ENCODE measurements at places on chromosomes 1 and 21.

DNA sequence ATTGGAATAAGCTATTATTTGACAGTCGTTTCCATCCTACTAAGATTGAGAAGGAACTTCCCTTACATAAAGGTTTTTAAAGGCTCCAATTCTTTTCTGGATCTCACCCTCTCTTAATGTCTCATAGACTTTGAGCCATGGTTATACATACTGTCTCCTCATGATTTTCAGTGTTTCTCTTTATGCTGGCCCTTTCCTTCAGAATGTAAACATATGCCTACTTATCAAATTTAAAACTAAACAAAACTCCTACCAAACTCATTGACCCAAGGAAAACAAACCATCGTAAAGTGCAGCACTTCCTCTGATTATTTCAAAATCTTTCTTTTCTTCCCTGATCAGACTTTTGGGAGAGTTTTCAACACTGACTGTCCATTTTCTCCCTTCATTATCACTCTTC lies 163.4 kb upstream of the DPYD start:
- DNase-seq, result no peak
- H3K4me3 ChIP-seq, result no peak overlapping the region
- H3K4me1 ChIP-seq, result no peaks in the 10 kb centered on the region
- no peak overlapping the region for H3K27ac ChIP-seq

GRCh38 chr1:167819849-167820683 lies 93.9 kb downstream of the ADCY10 start:
- peak overlapping the region; percentile 44 for H3K27ac ChIP-seq
- no peaks in the 10 kb centered on the region for H3K27me3 ChIP-seq
- H3K36me3 ChIP-seq, result peaks cover 3% of the 10 kb centered on the region
- peak overlapping the region; percentile 76 for H3K4me3 ChIP-seq
- no peak for DNase-seq

GRCh38 chr1:240018617-240019016 lies 73.1 kb upstream of the FMN2 start:
- H3K27me3 ChIP-seq, result peaks cover 6% of the 10 kb centered on the region
- no peaks in the 10 kb centered on the region for H3K36me3 ChIP-seq
- H3K4me1 ChIP-seq, result no peaks in the 10 kb centered on the region
- no peak for DNase-seq
- no peak overlapping the region for H3K27ac ChIP-seq

DNA sequence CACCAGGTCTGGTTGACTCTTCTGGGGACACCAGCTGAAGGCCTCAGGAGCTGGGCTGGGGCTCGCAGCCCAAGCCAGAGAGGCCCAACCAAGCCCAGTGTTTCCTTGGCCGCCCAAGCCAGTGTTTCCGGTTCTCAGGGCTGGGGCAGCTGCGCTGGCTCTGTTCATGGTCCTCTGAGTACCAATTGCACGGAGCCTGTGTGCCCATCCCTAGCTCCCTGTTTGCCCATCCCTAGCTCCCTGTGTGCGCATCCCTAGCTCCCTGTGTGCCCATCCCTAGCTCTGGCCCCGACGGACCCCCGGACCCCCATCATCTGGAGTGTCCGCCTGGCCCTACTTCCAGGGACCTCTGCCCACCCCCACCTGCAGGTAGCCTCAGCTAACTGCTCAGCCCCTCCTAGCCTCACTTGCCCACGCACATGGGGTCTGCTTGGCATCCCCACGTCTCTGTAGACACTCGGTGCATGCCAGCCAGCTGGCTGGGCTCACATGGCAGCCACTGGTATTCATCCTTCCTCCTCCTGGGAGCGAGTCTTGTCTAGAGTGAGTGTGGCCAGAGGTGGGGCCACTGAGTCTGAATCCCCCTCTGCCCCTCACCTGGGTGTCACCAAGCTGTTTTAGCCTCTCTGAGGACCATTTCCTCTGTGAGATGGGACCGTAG lies 64.0 kb downstream of the WNT9A start:
- H3K4me1 ChIP-seq, result no peaks in the 10 kb centered on the region
- no peak overlapping the region for H3K4me3 ChIP-seq
- no peak overlapping the region for H3K27ac ChIP-seq
- no peaks in the 10 kb centered on the region for H3K36me3 ChIP-seq
- no peak for DNase-seq

DNA sequence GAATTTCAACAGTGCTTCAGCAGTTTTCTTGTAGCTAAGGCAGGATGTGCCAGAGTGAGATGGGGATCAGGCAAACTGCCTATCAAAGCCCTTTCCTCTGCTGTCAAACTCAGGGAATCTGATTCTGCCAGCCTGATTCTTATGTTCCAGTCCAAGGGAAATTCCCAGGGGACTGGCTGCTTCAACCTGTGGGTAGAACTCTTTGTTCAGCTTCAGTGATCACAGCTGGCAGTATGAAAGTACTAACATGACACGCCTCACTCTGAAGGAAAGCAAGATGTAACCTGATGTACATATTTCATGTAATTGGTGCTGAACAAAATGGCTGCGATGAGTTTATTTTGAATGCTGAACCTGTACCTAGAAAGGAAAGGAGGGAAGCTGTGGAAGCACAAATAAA lies 40.1 kb upstream of the SLC5A9 start:
- no peak for DNase-seq
- H3K36me3 ChIP-seq, result no peaks in the 10 kb centered on the region
- no peaks in the 10 kb centered on the region for H3K4me1 ChIP-seq
- H3K4me3 ChIP-seq, result no peak overlapping the region
- H3K27ac ChIP-seq, result no peak overlapping the region

- no peak overlapping the region for H3K27ac ChIP-seq
- no peak for DNase-seq
- peaks cover 4% of the 10 kb centered on the region for H3K36me3 ChIP-seq
- no peak overlapping the region for H3K4me3 ChIP-seq
- peaks cover 5% of the 10 kb centered on the region for H3K4me1 ChIP-seq
- no peaks in the 10 kb centered on the region for H3K27me3 ChIP-seq
These were observed 163.4 kb upstream of the SGIP1 start for GRCh38 chr1:66370462-66370971.

GRCh38 chr1:54275349-54275748 lies 75.4 kb downstream of the MRPL37 start:
- no peak for DNase-seq
- peaks cover 45% of the 10 kb centered on the region for H3K4me1 ChIP-seq
- H3K27ac ChIP-seq, result peak overlapping the region; percentile 64
- H3K4me3 ChIP-seq, result peak overlapping the region; percentile 48

DNA sequence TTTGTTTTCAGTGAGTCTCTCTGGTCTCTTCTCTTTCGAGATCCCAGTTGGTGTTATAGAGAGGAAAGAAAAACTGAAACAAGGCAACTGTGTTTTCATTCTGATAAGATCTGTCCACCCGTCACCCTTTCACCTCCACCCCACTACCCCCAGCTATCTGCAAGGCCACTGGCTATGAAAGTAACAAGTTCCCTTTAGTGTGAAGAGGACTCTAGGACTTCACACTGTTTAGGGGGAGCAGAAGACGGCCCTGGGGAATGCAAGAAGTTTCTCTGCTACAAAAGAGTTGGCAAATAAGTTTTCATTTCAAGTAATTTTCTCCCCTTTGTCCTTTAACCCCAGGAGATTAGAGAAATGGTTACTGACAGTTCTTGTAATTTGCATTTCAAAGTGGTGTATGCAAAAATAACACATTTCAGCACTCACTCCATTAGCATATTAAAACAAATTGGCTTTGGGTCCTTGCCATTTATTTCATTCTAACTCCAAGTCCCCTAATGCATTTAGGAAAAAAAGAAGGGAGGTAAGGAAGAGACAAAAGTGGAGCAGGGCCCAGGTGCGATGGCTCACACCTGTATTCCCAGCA lies 79.6 kb upstream of the PPM1J start:
- H3K36me3 ChIP-seq, result no peaks in the 10 kb centered on the region
- H3K4me3 ChIP-seq, result no peak overlapping the region
- peaks cover 33% of the 10 kb centered on the region for H3K4me1 ChIP-seq
- no peak for DNase-seq
- no peak overlapping the region for H3K27ac ChIP-seq
- H3K27me3 ChIP-seq, result peaks cover 12% of the 10 kb centered on the region

- no peaks in the 10 kb centered on the region for H3K4me1 ChIP-seq
- no peak overlapping the region for H3K4me3 ChIP-seq
- H3K27me3 ChIP-seq, result peaks cover 38% of the 10 kb centered on the region
- no peaks in the 10 kb centered on the region for H3K36me3 ChIP-seq
- H3K27ac ChIP-seq, result no peak overlapping the region
These were observed 9.7 kb upstream of the SMIM1 start for GRCh38 chr1:3762873-3763228.

DNA sequence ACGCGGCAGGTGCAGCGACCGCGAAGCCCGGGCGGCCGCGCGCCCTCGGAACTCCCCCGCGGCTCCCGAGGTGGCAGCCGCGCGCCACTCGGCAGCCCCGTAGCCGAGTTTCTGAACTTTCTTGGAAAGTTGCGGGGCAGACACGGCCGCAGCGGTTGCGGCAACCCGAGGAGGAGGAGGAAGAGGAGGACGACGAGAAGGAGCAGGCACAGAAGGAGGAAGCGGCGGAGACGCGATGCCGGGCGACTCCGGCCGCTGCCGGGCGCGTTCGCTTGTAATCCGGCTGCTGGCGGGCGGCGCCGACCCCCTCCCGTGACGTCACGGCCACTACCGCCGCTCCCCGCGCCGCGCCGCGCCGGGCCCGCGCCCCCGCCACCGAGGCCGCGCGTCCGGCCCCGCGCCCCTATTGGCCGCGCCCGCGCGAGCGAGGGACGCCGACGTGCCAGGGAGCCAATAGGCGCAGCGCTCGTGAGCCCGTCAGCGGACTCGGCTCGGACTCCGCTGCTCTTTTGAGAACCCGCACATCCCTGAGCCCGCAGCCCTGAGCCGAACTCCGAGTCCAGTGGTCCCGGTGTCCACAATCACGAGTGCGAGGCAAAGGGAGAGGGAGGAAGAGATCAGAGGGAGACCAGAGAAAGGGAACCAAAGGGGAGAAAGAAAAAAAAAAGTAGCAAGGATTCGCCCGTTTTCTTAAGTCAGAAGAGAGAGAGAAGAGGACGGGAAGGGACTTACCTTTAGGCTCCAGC lies 736 bp upstream of the BARHL2 start:
- H3K4me1 ChIP-seq, result peaks cover 15% of the 10 kb centered on the region
- H3K27me3 ChIP-seq, result peaks cover 93% of the 10 kb centered on the region
- H3K27ac ChIP-seq, result peak overlapping the region; percentile 81

- peak; percentile 72 for DNase-seq
- peaks cover 25% of the 10 kb centered on the region for H3K27me3 ChIP-seq
- H3K36me3 ChIP-seq, result peaks cover 4% of the 10 kb centered on the region
- no peak overlapping the region for H3K27ac ChIP-seq
- H3K4me1 ChIP-seq, result peaks cover 9% of the 10 kb centered on the region
- peak overlapping the region; percentile 83 for H3K4me3 ChIP-seq
These were observed 1.0 kb downstream of the TMEM200B start for GRCh38 chr1:29122682-29123052.

DNA sequence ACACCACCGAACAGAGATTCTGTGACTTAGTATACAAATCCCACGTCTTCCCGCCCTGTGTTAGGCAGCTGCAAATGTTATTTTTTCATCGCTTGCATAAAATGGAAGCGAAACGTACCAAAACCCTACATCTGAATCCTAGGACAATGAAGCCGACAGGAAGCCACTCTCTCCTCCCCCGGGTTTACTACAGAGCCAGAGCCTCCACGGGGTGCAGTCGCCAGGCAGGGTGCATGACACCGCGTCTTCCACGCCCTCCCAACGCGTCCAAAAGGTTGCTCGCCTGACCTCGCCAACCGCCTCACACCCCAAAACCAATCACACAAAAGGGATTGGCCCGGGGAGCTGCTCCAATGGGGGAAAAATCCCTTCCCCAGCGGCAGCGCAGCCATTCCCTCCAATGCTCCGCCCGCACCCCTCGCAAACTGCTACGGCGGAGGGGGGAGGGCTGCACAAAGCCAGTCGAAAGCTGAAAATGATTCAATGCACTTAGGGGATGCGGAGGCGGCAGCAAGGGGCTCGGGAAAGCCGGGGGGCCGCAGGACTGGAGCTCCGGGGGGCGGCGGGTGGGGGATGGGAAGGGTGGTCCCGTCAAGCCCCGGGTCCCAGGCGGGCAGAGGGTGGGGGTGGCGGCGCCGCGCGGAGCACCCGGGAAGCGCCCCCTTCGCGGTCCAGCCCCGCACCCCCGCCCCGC lies 701 bp downstream of the CEP170 start:
- H3K4me1 ChIP-seq, result peaks cover 23% of the 10 kb centered on the region
- DNase-seq, result peak; percentile 72
- peak overlapping the region; percentile 97 for H3K27ac ChIP-seq
- no peaks in the 10 kb centered on the region for H3K36me3 ChIP-seq
- no peaks in the 10 kb centered on the region for H3K27me3 ChIP-seq

DNA sequence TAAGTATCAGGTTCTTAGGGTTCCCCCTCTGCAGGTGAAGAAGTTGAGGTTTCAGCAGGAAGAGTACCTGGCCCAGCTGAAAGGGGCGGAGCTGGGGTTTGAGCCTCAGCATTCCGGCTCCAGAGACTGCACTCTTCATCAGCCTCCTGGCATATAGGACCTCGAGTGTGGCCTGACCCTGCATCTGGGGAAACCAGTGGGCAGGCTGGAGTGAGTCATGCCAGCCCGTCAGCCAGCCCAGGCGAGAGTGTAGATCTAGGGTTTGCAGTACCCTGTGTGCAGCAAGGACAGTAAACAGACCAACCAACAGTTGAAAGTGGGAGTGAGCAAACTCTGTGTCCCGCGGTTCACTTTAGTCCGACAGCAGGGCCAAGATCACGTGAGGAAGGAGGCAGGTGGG lies 14.1 kb downstream of the MFSD2A start:
- H3K36me3 ChIP-seq, result no peaks in the 10 kb centered on the region
- H3K4me1 ChIP-seq, result peaks cover 6% of the 10 kb centered on the region
- H3K27me3 ChIP-seq, result peaks cover 5% of the 10 kb centered on the region
- DNase-seq, result no peak

DNA sequence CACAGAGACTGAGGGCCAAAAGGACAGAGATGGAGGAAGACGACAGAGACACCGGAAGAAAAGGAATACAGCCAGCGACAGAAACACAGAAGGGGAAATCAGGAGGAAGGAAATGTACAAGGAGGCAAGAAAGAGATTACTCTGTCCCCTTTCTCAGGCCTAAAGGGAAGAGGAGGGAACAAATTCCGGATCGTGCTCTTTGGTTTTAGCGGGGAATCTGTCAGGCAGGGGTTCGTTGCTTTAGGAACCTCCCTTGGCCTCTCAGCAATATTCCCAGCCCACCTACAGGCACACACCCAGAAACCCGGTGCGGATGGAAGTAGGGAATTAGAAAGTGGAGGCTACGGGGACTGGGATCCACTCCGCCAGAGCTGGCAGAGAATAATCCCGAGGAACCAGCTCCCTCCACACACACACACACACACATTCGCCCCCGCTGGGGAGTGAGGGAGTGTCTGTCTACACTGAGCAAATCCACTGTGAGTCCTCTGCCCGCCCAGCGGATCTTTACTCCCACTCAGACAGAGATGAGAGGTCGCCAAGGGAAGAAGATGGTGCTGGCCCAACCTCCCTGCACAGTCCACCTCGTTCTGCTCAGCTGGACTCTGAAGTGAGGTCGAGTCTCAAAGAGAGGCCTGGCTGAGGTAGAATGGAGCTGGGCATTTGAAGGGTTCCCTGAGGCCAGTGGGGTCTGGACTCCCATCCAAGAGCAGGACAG lies 5.7 kb downstream of the TAL1 start:
- no peak overlapping the region for H3K27ac ChIP-seq
- peaks cover under 1% of the 10 kb centered on the region for H3K4me1 ChIP-seq
- no peak for DNase-seq
- H3K4me3 ChIP-seq, result peak overlapping the region; percentile 75
- H3K36me3 ChIP-seq, result no peaks in the 10 kb centered on the region
